T-helper 17 cell (primary cell): ENCODE measurements at places on chromosomes 2 and 18.

- no peaks in the 10 kb centered on the region for H3K36me3 ChIP-seq
- no peak for DNase-seq
- H3K27me3 ChIP-seq = peaks cover 18% of the 10 kb centered on the region
- no peak overlapping the region for H3K4me3 ChIP-seq
- no peaks in the 10 kb centered on the region for H3K4me1 ChIP-seq
- H3K27ac ChIP-seq = no peak overlapping the region
Observed at GRCh38 chr2:63654959-63655358, 66.2 kb downstream of the MDH1 start.

GRCh38 chr2:25131567-25132298, 36.6 kb downstream of the POMC start:
- H3K4me1 ChIP-seq = peaks cover 21% of the 10 kb centered on the region
- peaks cover 9% of the 10 kb centered on the region for H3K36me3 ChIP-seq
- peaks cover 72% of the 10 kb centered on the region for H3K27me3 ChIP-seq
- no peak for DNase-seq
- peak overlapping the region; percentile 81 for H3K4me3 ChIP-seq
- H3K27ac ChIP-seq = no peak overlapping the region

DNA sequence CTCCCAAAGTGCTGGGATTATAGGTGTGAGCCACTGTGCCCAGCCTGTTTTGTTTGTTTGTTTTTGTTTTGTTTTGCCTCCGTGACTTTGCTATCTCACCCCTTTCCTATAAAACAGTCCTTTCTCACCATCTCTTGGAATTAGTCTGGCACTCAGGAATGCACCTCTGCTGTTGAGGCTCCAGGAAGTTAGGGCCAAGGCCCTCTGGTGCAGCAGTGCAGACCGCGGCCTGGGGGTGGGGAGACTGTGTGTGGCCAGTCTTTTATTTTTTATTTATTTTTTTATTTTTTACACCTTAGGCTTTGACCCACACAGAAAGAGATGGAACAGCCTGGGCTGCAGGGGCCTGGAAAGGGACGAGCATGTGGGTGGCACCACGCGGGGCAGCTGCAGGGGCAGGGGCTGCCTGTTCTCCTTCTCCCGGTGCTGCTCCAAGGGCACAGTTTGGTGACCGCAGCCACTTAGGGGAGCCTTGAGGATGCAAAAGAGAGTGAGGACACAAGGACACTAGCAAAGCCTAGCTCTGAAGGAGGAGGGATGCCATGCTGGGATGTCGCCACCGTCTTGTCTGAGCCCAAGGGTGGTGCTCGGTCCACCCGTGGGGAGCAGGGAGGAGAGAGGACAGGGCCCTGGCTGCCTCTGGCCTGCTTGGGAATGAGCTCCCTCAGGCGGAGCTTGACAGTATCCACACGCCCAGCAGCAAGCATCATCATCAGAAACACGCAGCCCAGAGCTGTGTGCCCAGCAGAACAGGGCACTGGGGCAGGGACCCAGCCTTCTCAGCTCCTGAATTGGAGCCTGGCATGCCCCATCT, 19.4 kb upstream of the ALPI start:
- no peak for DNase-seq
- H3K36me3 ChIP-seq = no peaks in the 10 kb centered on the region
- peaks cover 8% of the 10 kb centered on the region for H3K4me1 ChIP-seq
- peaks cover 17% of the 10 kb centered on the region for H3K27me3 ChIP-seq

DNA sequence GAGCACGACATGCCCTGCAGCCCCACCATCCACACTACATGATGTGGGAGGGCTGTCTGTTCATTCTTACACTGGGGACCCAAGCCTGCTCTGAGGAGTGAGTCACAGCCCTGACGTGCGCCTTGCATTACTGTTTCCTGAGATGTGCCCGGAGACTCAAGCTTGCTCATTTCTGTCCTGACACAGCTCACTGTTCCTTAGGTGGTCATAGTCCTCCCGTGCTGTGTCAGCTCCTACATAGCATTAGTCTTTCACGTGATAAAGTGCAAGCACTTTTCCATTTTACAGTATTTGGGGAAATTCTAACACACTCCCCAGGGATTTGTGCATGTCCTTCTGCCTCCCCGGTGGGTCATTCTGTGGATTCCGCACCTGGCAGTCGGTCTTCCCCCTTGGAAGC, 46.2 kb upstream of the TRIM43B start:
- H3K36me3 ChIP-seq = peaks cover 2% of the 10 kb centered on the region
- no peak overlapping the region for H3K4me3 ChIP-seq
- no peak overlapping the region for H3K27ac ChIP-seq
- peaks cover 6% of the 10 kb centered on the region for H3K4me1 ChIP-seq
- H3K27me3 ChIP-seq = no peaks in the 10 kb centered on the region
